ENCODE measurements at places on chromosomes 12 and 14. TPM values are rescaled to one million over a fixed set of nuclear protein-coding genes. Genes with fewer than 3 reads are reported as not detected.
A peak's percentile ranks its signal among the peaks of the same experiment; 100 is the strongest.

- no peak for DNase-seq
These were observed 12.1 kb downstream of the TCL1B start for GRCh38 chr14:95698287-95698686.

GRCh38 chr12:109871668-109872314 is 8.6 kb downstream of the GLTP start:
- no peak for DNase-seq

The PROX2 gene
- 0.31 TPM for total RNA-seq

GRCh38 chr14:22955702-22956569 is 954 bp downstream of the HAUS4 start:
- no peak for DNase-seq

The PDE3A gene
- 9.2 TPM for total RNA-seq

DNA sequence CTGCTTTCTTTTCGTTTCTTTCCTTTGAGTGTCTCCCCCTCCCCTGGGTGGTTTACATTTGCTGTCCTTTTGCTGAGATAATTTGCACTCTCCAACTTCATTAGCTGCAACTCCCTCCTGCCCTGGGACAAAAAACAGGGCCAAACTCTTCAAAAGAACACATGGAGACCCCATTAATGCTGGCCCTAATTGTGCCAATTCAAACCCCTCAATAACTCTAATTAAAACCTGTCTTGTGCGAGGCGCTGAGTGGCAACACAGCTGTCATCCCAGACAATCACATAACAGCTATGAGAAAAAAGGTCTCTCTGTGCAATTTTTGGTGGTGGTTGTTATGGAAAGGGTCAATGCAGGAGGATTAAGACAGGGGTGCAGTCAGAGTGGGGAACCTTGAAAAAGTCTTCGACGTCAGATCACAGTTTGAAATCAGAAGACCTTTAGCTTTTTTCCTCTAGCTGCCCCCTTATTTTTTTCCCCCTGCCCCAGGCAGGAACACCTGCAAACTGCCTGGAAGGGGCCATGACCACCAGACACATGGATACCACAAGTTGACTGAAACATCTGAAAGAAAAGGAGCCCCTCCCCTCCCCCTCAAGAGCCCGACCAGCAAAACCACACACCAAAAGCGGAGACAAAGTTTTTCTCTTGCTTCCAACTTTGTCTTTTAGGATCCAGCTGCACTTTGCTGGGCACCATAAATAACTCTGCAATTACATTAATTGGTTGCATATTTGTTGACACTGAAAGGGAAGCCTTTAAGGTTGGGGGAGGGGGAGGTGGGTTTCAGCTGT is 26.5 kb upstream of the SMOC1 start:
- DNase-seq = no peak

GRCh38 chr12:120584343-120585149 is 3.3 kb upstream of the POP5 start:
- DNase-seq = peak; percentile 72

The AMDHD1 gene
- total RNA-seq = 0.21 TPM

The PCED1B gene
- total RNA-seq = 5.1 TPM

DNA sequence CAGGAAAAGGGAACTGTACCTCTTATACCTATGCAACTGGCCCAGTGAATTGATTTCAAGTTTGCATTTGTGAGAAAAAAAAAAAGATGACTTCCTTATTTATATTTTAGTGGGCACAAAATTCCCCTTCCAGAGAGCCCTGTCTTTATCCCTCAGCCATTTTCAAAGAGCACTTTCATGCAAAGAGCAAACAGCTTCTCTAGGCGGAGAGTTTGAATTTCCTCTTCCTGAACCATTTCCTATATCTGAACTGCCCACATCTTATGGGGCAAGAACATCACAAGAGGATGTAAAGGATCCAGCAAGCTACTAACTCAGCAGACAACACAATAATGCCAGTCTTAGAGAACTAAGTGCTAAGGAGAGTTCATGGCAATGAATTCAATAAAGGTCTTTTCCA is 22.3 kb upstream of the PLXNC1 start:
- no peak for DNase-seq

The GLT1D1 gene
- 4.4 TPM for total RNA-seq

The RPL10L gene
- total RNA-seq = not detected

DNA sequence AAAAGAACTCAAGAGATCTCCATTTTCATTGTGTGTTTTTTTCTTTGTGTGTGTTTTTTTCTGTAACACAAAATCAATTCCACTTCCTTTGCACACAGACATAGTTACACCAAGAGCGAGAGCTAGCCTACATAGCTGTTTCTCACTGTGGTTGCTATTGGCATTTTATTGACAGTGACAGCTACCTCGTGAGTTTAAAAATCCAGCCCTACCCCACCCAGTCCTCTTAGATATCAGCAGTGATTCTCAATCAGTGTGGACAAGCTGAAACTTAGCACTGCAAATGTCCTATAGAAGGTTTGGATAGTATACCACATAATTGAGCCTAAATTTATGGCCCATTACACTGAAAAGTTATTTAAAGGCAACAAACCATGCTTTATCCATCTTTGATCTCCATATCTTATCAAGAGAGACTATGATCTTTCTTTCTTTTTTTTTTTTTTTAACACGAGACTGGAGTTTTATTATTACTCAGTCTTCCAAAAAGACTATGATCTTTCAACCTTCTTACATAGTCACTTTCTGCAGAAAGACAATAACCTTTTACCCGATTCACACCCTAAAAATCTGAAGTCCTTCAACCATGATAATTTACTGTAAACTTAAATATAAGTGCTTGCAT is 46.8 kb downstream of the ATP2B1 start:
- no peak for DNase-seq

DNA sequence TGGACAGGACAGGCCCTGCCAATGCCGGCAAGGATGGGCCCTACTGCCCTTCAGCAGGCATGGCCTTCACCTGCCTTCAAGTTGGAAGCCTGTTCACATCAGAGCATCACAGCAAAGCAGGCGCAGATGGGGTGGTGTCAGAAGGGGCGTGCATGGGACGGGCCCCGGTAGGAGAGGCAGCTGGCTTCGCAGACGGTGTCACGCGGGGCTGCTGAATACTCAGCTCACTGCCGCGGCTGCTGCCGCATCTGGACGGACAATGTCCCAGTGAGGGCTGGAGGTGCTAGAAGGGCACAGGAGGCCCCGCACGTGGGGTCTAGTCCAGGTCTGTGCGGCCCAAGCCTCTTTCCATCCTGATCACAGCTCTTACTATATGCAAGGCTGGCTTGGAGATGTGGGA is 42.1 kb downstream of the LRCOL1 start:
- no peak for DNase-seq

DNA sequence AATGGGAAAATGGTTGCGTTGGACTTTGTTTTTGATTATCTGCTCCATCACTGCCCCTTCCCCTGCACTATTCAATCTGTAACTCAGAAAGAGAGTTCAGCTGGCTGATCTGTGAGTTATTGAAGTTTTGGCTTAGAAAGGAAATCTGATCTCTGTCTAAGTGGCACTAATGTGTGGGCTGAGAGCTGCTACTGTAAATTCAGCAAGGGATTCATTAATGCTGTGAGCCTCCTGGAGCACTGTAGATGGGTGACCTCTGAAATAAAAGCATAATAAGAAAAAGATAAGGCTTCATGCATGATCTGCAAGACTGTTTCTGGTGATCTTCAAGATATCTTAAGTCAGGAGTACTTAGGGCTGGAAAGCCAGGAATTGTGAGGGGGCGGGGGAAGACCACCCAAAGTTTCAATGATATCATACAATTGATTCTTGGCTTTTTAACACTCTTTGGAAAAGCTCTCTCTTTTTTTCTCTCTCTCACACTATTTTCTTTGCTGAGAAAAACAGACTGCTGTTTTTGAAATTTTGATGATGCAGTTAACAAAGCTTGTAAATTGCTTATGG is 101.1 kb downstream of the C12orf75 start:
- no peak for DNase-seq

- DNase-seq = no peak
These were observed 293.5 kb upstream of the LRFN5 start for GRCh38 chr14:41313196-41313595.

The FOXG1 gene
- total RNA-seq = 0.12 TPM

The NEUROD4 gene
- total RNA-seq = not detected

GRCh38 chr12:124774054-124774461 is 89.6 kb downstream of the SCARB1 start:
- no peak for DNase-seq

- no peak for DNase-seq
These were observed 9.7 kb downstream of the NTS start for GRCh38 chr12:85883763-85884162.

The CAMKK2 gene
- 18.5 TPM for total RNA-seq

DNA sequence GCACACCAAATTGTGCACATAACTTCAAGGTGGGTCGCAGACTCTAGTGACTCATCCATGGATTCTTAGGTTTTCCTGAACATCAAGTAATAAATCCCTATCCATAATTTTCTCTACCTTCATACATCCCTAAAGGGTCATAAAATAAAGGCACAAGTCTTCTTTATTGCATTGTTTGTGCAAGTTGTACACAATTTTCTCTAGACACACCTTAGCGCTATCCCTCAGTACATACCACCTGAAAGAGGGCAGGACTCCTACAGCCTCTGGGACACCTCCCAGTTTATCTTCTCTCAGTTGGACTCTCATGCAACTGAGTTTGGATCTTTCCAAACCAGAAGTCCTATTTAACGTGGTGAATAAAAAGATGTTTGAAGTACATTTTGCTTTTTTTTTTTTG is 168.5 kb upstream of the BMP4 start:
- DNase-seq = no peak

The RNASE3 gene
- not detected for total RNA-seq

DNA sequence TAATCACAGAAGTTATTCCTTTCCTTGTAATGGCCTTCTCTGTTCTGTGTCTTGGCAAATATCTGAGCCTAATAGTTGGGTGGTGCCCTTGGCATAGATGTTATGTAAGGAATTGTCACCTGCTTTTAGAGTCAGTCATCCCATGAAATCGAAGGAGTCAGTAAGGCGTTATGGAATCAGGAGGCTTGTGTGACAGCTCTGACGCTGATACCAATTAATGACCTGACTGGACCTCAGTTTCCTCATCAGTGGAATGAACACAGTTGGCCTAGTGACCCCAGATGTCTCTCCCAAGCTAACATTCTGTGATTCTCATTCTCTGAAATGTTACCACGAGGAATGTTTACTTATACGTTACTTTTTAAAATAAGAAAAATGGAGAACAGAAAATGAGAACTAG is 32.1 kb downstream of the TXNRD1 start:
- DNase-seq = no peak

The CPNE6 gene
- total RNA-seq = not detected

DNA sequence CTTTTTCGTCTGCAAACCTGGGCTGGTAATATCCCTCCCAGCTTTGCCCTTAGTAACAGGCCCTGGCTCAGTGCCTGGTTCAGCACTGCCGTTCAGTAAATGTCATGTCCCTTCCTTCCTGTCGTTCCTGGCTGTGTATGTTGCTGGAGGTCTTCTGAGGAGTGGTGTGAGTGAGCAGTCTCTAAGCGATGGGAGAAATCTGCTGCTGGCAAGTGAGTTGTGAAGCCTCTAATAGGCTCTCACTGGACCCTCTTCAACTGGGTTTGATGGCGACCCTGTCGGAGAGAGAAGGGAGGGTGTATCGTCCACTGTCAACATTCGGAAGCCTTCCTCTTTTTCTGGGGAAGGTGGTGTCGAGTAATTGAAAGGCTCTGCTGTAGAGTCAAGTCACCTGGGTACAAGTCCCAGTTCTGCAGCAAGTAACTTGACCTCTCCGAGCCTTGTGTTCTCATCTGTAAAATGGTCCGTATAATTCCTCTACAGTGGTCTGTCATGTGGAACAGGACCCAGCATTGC is 62.8 kb downstream of the HRK start:
- DNase-seq = no peak

The ADGRD1 gene
- 0.08 TPM for total RNA-seq

The MMP14 gene
- total RNA-seq = 48.9 TPM

GRCh38 chr12:121223292-121224285 is 13.7 kb downstream of the P2RX4 start:
- DNase-seq = no peak
